ENCODE measurements at places on chromosomes 4 and X.

DNA sequence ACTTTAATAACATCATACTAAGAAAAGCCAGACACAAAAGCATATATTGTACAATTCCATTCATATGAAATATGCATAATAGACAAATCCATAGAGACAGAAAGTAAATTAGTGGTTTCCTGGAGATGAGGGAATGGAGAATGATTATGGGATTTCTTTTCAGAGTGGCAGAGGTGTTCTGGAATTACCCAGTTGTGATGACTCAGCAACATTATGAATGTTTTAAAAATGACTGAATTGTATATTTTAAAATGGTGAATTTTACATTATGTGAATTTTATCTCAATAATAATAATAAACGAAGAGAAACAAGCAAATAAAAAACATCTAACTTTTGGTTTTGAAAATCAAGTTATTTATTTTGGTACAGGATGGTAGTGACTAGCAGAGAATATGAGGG, 11.2 kb downstream of the ZXDA start:
- DNase-seq = no peak

- DNase-seq = no peak
These were observed 52.6 kb downstream of the FNIP2 start for GRCh38 chr4:158821228-158821971.

DNA sequence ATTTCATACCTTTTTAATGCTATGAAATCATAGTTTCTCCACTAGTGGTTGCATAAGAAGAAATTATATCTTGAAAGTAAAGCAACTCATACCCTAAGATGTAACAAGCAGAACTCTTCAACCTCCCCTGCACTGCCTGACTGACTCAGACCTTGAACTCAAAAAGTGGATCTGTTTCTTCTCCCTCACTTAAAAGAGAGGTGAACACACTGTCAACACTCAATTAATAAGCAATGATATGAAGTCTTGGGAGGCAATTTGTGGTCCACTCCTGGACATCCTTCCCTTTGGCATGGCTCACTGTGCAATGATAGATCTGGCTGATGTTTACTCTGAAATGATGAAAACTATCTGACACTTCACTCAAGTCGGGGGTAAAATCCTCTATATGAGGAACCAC, 282.0 kb upstream of the DKK2 start:
- no peak for DNase-seq

GRCh38 chr4:176642472-176642871, 150.2 kb downstream of the VEGFC start:
- DNase-seq = no peak

- DNase-seq = no peak
These were observed 514.8 kb downstream of the CCSER1 start for GRCh38 chr4:90641861-90642599.

DNA sequence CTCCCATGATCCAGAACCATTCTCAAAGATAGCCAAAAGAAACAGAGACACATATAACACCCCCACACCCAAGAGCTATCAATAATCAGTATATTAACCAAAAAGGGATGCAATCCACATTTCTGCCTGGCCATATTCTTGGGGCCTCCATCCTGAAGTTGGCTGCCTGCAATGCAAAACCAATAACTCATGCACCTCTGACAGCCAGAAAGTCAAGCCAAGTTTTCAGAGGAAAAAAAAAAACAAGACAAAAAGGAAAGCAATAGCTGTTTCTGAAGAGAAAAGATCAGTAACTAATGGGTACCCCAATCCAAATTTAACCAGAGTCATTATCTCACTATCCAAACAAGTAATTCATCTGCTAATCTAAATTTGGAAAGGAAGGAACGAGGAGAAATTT, 7.3 kb upstream of the PRDM5 start:
- no peak for DNase-seq

DNA sequence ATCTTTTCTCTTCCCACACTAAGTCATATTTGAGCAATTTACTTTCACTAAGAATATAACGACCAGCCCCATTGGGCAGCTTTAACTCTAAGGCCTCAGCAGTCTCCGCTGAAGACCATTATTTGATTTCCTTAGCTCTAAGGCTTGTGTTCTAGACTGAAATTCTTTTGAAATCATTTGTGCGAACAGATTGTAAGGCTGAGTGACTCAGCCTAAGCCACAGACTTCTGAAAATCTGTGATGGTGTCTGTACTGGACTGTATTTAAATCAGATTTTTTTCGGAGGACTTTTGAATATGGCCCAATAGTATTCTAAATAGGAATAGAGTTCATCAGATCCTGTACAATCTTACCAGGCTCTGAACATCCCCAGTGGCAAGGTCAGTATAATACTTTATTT, 150.3 kb upstream of the TECRL start:
- DNase-seq = no peak

DNA sequence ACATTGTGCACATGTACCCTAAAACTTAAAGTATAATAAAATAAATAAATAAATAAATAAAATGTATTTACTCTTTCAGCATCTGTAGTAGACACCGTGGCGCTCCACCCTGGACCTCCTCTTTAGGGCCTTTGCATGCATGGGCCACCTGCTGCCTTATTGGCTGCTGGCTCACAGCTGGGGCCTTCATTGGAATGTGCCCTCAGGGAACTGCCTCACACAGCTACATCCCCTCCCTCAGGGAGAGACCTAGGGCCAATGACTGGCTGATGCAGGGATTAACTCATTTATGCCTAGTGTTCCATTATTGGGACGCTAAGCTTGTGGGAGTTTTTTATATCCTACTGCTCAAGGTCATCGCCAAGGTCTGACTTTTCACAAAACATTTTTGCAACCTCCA, 302.9 kb upstream of the FTHL17 start:
- DNase-seq = no peak

- peak; percentile 16 for DNase-seq
These were observed 334.6 kb downstream of the PCDH10 start for GRCh38 chr4:133483600-133484246.

DNA sequence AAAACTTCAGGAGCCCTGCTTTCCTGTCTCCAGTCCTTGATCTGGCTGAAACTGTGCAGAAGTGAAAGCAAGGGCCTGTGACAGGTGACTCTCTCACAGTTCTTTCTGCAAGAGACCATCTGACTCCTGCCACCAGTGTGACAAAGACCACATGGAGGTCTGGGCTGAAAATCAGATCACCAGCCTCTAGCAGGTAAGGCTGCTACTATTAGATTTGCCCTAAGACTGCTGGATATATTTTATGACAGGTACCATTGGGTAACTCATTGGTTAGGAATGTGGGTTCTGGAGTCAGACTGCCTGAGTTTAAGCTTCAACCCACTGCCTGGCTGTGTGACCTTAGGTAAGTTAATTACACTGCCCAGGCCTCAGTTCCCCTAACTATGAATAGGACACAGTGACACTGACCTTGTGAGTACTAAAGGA, 163.3 kb upstream of the SLC7A11 start:
- peak; percentile 63 for DNase-seq

- DNase-seq = peak; percentile 61
These were observed 54.6 kb upstream of the TENM3 start for GRCh38 chr4:182188622-182189021.

- no peak for DNase-seq
These were observed 136.2 kb downstream of the TBC1D19 start for GRCh38 chr4:26719954-26720552.

DNA sequence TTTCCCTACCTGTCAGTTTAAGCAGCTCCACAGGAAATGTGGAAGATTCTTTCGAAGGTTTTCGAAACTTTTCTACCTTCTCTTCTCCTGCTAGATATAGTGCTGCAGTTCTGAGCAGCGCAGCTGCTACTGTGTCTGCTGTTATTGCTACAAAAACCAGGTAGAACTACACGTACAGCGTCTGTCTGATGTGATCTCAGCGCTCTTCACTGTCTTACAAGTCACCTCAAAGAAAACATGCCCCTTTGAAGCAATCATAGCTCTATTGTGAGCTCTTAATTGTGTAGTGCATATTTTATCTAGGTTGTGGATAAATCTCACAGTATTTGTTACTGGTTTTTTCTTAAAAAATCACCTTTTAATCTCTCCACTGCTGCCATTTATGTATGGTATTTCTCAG, 147.6 kb upstream of the BMPR1B start:
- no peak for DNase-seq

DNA sequence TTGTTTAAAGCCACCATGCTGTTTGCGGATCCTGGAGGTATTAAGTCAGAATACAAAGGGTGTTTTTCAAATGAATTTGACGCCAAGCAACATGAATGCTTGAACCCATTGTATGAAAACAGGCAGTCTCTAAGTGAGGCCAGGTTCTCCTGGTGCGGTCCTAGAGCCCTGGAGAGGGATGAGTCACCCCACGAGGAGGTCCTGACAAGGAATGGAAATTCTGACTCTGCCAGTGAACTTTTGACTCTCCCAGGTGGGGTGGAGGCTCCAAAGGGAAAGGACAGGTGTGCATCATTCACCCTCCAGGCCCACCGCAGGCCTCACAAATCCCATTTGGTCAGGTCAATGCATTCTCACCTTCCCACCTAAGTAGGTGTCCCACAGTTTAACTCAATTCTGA, 1.5 kb downstream of the TRIM2 start:
- DNase-seq = peak; percentile 46

GRCh38 chr4:113504422-113504821, 257.1 kb downstream of the CAMK2D start:
- DNase-seq = no peak

DNA sequence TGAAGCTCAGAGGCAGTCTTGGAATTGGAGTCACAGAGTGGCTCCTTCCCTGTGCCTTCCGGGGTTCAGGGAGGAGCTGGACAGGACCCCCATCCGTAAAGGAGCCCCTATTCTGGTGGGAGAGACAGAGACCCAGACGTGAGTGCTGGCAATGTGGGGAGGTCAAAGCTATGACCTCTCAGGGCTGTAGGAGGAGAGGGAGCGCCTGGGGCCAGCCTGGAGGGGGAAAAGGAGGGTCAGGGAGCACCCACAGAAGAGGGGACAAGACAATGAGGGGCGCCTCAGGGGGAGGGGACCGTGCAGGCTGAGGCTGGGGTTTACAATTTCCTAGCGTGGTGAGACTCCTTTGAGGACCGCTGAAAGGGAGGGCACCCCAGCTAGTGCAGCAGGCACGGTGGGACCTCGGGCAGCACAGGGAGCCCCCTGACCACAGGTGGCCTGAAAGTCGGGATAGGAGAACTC, 97.9 kb upstream of the LRPAP1 start:
- no peak for DNase-seq

- peak; percentile 58 for DNase-seq
These were observed 72.1 kb downstream of the ARHGEF38 start for GRCh38 chr4:105624530-105624929.

- no peak for DNase-seq
These were observed 42.0 kb upstream of the PROM1 start for GRCh38 chr4:16125571-16126445.

DNA sequence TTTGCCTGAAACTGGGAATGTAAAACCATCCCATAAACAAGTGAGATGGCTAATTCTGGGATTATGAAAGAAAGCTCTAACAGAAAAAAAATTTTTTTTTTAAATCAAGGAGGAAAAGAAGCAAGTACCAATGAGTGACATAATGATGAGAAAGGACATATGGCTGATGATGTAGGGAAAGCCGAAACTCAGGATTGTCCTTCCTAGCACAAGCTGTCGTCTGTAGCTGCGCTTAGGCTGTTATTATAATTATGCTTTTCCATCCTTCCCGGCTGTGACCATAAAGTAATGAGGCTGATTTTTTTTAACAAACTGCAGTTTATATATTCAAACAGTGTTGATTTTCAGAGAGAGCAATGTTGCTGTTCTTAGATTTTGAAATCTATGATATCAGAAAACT, 209.8 kb upstream of the NOCT start:
- no peak for DNase-seq

GRCh38 chr4:69577245-69577644, 62.2 kb downstream of the UGT2A2 start:
- DNase-seq = no peak

GRCh38 chr4:166104623-166105022, 231.6 kb downstream of the TLL1 start:
- DNase-seq = no peak

DNA sequence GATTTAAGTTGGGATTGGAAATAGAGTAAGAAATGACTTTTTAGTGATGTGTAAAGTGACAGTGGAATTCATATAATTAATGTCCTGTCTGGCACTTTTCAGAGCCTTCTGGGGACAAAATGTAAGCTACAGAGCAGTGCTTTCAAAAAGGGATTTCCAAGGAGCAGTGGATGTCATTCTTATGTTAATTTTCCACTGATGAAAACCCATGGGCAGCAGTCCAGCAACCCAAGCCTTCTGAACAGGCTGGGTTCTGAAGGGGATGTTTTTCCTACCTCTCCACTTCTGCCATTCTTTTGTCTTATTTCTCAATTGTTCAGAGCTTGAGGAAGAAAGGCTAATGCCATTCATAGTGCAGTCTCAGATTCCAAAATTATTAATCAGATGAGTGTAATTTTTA, 717.6 kb upstream of the HS3ST1 start:
- no peak for DNase-seq

GRCh38 chr4:81621490-81621889, 149.8 kb upstream of the RASGEF1B start:
- DNase-seq = no peak

DNA sequence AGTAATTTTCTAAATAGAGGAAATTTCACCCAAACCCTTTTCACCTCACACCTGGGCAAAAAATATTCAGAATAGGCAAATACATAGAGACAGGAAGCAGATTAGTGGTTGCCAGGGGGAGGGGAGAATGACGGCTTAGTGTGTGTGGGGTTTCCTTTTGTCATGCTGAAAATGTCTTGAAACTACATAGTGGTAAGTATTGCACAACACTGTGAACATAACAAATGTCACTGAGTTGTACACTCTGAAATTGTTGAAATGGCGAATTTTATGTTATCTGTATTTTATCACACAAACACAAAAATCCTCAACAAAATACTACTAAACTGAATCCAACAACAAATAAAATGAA, 60.7 kb upstream of the PLAC1 start:
- peak; percentile 19 for DNase-seq

DNA sequence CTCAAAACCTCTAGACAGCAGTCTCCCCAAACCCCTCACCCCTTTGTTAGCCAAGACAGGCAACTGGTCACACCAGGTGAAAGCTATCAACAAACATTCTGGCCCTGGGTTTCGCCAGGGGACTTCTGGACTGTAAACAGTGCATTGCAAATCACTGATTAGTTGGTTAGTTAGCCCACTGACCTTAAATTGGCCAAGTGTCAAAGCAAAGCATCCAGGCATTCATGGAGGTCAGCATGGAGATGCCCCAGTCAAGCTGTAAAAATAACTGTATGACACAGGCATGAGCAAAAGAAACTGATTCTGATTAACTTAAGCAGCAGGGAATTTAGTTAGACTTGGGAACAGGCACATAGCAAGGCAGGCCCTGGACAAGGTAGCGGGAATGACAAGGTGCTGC, 156.0 kb upstream of the TTC29 start:
- no peak for DNase-seq

DNA sequence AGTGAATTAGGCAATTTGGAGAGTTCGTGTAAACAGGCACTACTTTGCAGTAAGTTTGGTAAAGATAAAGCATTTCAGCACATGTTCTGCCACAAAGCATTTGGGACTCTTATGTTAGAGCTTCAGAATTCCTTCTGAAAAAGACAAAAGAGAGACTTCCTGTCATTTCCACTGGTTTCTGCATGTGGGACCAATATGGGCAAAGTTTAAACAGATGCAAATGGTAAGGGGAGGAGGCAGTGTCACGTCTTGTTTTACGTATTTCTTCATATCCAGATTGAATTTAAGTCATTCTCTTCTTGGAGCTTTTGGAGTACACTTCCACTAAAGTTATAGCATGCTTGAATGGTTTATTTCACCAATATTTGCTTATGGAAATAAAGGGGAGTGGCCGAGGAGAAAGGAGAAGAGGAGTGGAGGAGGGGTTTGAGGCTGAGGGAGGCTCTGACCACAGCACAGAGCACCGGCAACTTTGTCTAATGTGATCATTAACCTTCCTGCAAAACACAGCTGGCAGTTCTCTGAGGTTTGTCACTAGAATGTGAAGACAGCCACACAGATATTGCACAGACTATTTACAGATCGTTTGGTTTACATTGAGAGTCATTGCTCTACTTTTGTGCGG, at the start of gene APELA:
Gene APELA, plus strand, starts transcription at position 479 of the 625 bp plus-strand sequence. CDS start 154 bp downstream, outside the sequence.
- no peak for DNase-seq
